ENCODE measurements at places on chromosomes 6 and 20. TPM values are rescaled to one million over a fixed set of nuclear protein-coding genes. Genes with fewer than 3 reads are reported as not detected.
A peak's percentile ranks its signal among the peaks of the same experiment; 100 is the strongest.

DNA sequence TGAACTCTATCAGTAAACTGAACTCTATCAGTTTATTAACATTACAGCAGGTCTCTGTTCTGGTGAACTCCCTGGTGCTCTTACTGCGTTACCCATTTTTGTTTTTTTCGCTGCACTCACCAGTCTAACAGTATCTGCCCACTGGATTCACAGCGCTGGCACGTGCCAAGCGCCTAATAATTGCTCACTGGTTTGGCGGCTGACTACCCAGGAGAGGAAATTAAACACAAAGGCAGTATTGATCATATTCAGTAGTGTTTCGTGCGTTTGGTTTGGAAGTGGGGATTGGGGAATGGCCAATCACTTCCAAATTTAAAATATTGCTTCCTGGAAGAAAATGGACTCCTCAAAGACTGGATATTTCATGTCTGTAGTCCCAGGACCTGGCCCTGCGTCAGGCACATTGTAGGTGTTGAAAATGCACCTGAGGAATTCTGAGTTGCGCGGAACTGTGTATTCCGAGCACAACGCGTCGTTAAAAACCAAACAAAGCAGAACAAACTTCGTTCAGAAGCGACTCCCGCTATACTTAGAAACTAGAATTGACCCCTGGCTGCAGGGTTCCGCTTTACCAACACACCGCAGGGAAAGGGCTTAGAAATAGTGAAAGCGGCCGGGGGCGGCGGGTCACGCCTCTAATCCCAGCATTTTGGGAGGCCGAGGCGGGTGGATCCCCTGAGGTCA is 1.1 kb upstream of the RPS12 start:
- H3K4me3 ChIP-seq: peak overlapping the region; percentile 99
- DNase-seq: no peak
- H3K27ac ChIP-seq: peak overlapping the region; percentile 92
- H3K27me3 ChIP-seq: peaks cover 26% of the 10 kb centered on the region

GRCh38 chr6:13863699-13864155 is 49.4 kb upstream of the MCUR1 start:
- H3K4me1 ChIP-seq: peaks cover 2% of the 10 kb centered on the region
- DNase-seq: peak; percentile 44
- no peak overlapping the region for H3K4me3 ChIP-seq
- H3K27ac ChIP-seq: no peak overlapping the region
- H3K27me3 ChIP-seq: peaks cover 12% of the 10 kb centered on the region

DNA sequence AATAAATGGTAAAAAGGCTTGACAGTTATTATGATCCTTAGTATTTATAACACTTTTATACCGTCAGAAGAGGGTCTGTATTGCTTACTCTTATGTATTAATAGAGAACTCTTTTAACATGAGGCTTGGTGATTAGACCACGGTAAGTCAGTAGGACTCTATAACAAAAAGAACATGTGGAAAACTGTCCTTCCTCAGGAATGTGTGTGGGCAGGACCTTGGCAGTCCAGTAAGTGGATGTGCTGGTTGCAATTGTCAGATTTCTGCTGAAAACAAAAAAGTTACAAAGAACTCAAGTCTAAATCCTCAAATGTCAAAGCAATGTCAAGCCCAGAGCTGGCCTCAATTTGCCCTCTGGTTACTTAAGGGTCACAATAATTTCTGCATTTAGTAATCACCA is 81.1 kb downstream of the PLCG1 start:
- H3K27ac ChIP-seq: no peak overlapping the region
- H3K4me3 ChIP-seq: no peak overlapping the region
- no peak for DNase-seq

- H3K4me3 ChIP-seq: no peak overlapping the region
- H3K36me3 ChIP-seq: peaks cover 3% of the 10 kb centered on the region
- H3K27ac ChIP-seq: no peak overlapping the region
- no peak for DNase-seq
- H3K4me1 ChIP-seq: no peaks in the 10 kb centered on the region
Observed at GRCh38 chr6:132298344-132298949, 102.8 kb downstream of the MOXD1 start.

DNA sequence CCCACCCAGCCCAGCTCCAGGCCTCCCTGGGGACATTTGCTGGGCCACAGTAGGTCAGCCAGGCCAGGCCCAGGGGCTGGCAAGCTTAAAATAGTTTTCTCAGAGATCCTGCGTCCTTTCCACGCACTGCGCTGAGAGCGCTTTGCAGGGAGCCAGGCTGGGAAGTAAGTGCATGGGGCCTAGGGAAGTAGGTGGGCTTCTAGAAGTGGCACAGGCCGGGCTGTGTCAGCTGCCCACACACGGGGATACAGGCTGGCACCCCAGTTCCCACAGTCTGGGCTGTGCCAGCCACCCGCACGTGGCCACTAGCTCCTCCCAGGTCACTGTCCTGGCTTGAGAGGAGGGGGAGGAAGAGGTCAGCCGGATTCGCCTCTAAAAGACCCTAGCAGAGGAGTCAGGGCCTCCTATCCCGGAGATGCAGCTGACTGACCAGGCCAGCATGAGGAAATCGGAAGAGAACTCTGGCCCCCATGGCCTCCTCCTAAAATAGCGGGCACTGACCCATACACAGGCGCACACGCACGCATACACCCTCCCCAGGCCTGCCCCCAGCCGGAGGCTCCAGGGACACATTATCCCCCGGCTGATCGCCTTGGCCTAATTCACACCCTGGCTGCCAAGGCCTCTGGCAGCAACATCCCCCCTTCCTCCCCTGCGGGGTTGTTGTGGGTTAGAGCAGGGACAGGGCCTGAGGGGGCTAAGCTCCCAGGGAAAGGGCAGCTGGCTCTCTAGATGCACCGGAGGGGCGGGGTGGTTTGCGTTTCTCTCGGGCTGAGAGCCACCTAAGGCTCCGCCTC is 5.4 kb downstream of the SLCO4A1 start:
- H3K36me3 ChIP-seq: no peaks in the 10 kb centered on the region
- DNase-seq: no peak
- no peak overlapping the region for H3K4me3 ChIP-seq
- peaks cover 11% of the 10 kb centered on the region for H3K27me3 ChIP-seq
- H3K4me1 ChIP-seq: peaks cover 19% of the 10 kb centered on the region

- H3K27ac ChIP-seq: no peak overlapping the region
- H3K27me3 ChIP-seq: peaks cover 61% of the 10 kb centered on the region
- H3K36me3 ChIP-seq: no peaks in the 10 kb centered on the region
- peaks cover 13% of the 10 kb centered on the region for H3K4me1 ChIP-seq
- peak overlapping the region; percentile 87 for H3K4me3 ChIP-seq
Observed at GRCh38 chr6:79631693-79632172, 604 bp downstream of the SH3BGRL2 start.

- H3K4me1 ChIP-seq: no peaks in the 10 kb centered on the region
- no peaks in the 10 kb centered on the region for H3K36me3 ChIP-seq
- no peak overlapping the region for H3K27ac ChIP-seq
- DNase-seq: no peak
- no peak overlapping the region for H3K4me3 ChIP-seq
Observed at GRCh38 chr20:15179781-15180180, 842.4 kb upstream of the FLRT3 start.

CD93 gene
- total RNA-seq: 0.21 TPM

HLA-DMB gene
- not detected for total RNA-seq

DDX27 gene
- total RNA-seq: 34.1 TPM

GRCh38 chr6:14207448-14207847 is 89.9 kb downstream of the CD83 start:
- peaks cover 9% of the 10 kb centered on the region for H3K27me3 ChIP-seq
- no peaks in the 10 kb centered on the region for H3K36me3 ChIP-seq
- no peak overlapping the region for H3K4me3 ChIP-seq
- H3K4me1 ChIP-seq: peaks cover 8% of the 10 kb centered on the region
- no peak for DNase-seq

Measured in osteocyte (in vitro differentiated cells).